ENCODE measurements at places on chromosomes 3 and 15.

DNA sequence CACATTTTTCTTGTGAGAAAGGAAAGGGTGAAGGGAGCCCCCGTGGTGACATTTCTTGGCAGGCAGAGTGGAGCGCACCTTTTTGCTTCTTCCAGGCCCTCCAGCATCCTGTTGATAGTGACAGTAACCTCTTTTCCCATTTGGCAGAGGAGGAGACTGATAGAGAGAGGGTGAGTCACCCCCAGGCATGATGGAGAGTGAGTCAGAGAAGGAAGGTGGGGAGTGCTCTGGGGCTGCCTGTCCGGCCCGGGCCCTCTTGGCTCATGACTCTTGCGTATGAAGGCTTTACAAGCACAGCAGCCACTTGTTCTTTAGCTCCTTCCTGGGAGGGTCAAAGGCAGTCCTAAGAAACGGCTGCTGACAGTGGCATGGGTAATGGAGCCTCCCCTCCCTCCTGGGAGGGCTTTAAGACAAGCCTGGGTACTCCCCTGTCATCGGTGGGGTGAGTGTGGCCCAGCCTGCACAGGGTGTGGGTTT is 16.0 kb downstream of the ANKRD63 start:
- no peak for DNase-seq

GRCh38 chr15:59570315-59570714 is 41.3 kb upstream of the GCNT3 start:
- DNase-seq: no peak

GRCh38 chr3:121852256-121852655 is 17.2 kb downstream of the EAF2 start:
- no peak for DNase-seq

- DNase-seq: no peak
These were observed 64.6 kb upstream of the GALNT15 start for GRCh38 chr3:16109929-16110328.

DNA sequence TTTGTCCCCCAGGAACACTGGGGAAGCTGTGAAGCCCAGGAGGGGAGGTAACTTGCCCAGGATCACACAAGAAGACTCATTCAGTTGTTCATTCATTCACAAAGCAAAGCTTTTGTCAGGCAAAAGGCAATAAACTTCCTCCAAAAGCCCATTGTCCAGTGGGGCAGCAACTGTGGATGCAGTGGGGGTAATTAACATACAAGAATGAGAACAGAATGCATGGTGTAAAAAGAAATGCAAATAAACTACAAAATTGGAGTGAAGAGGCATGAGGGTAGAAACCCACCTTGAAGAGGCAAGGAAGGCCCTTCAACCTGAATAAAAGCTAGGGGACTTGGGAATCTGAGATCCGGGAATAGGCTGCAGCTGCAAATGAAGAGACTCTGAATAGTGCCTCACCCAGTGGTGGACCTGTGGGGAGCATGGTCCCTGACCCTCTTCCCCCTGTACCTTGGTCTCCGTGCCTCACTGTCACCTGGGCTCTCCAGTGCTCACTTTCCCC is 363.6 kb downstream of the CLSTN2 start:
- DNase-seq: no peak

DNA sequence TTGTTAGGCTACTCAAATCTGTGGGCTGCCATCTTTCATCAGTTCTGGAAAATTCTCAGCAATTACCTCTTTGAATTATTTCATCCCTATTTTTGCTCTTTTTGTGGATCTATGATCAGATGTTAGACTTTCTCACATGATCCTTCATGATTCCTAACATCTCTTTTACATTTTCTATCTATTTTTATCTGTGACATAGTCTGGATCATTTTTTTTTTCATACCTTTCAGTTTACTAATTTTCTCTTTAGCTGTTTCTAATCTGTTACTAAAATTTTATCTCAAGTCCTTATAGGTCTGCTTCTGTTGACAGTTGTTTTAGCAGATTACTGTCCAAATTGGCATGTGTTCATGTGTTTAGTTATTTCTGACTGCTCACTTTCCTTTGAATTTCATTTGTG is 42.3 kb upstream of the HDC start:
- DNase-seq: no peak

DNA sequence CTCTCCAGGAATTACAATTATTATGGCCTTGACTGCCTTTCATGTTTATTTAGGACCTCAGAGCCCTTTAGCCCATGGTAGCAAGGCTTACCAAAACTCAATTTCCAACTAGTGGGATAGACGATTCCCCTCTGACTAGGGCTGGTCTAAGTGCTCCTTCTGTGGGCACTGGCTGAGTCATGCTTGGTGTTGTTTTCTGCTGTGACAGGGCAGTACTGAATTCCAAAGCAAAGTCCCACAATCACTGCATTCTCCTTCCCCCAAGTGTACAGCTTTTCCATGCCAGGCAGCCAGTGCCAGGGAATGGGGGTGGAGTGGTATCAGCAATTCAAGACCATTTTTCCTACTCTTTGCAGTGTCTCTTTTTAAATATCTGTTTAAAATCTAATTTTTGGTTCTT is 509.0 kb upstream of the NECTIN3 start:
- DNase-seq: no peak

GRCh38 chr3:182617500-182617899 is 175.8 kb upstream of the ATP11B start:
- no peak for DNase-seq

DNA sequence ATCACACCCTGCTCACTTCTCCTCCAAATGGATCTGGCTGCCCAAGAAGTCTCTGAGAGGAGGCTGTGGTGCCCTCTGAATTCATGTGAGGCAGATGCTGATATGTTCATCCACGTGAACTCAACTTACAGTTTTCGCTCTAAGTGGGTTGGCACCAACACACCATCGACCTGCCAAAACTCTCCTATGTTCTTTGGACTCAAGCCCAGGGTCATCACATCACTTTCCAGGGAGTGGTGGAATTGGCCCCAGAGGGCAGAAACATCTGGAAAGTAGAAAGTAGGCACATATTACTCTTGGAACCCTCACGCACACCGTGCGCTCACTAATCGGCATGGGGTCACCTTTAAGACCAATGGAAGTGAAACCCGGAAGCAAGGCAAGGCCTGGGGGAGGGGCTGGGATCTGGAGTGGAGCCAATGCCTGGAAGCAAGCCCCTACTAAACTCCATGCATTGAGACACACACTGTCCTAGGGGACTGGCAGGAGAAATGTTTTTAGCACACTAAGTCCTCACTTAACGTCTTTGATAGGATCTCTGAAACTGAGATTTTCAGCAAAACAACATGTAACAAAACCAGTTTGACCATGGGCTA is 41.4 kb downstream of the SSUH2 start:
- DNase-seq: peak; percentile 68

GRCh38 chr15:65423976-65424679 is 1.4 kb upstream of the IGDCC4 start:
- DNase-seq: no peak

GRCh38 chr3:180026997-180027396 is 9.7 kb downstream of the PEX5L start:
- DNase-seq: no peak

GRCh38 chr15:78139578-78139977 is 8.3 kb upstream of the CIB2 start:
- DNase-seq: no peak

DNA sequence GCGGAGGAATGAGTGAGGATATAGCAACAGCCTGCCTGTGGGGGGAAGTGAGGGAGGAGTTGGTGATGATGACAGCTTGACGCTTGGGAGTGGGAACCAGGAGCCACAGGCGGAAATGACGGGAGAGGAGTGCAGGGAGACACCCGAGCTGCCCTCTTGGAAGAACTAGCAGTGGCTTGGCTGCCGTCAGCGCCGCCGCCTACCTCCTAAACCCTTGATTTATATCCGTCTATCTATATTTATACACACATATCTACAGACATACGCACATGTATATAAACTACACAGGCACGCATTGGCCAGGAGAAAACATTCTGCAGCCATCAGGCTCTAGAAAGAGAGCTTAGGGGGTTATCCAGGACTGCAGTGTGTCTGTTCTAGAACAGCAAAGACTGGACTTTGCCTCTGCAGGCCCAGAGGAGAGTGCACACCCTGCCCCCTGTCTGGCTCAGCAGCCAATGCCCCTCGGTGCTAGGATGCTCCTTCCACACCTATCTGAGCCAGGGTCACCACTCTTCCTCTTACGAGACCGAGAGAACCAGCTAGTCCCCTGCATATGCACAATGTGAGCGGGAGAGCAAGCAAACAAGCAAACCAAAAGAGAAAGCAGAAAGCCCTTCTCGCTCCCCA is 45.3 kb upstream of the MAGEF1 start:
- DNase-seq: peak; percentile 74

GRCh38 chr3:119637679-119638477 is 22.5 kb downstream of the POPDC2 start:
- DNase-seq: no peak

GRCh38 chr3:46094506-46094905 is 67.2 kb upstream of the XCR1 start:
- DNase-seq: no peak

DNA sequence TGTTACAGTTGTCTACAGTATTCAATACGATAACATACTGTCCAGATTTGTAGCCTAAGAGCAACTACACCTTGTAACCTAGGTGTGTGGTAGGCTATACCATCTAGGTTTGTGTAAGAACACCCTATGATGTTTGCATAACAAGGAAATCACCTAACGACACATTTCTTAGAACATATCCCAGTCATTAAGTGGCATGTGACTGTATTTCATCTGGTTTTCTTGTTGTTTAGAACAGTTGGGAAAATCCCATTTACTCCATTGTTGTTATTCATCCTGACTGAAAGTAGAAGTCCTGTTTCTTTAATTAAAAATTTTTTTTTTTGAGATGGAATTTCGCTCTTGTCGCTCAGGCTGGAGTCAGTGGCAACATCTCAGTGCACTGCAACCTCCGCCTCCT is 31.3 kb downstream of the LRRC28 start:
- DNase-seq: no peak

- no peak for DNase-seq
These were observed 13.9 kb upstream of the SENP2 start for GRCh38 chr3:185572183-185572582.

GRCh38 chr3:94101860-94102259 is 39.0 kb downstream of the NSUN3 start:
- no peak for DNase-seq

DNA sequence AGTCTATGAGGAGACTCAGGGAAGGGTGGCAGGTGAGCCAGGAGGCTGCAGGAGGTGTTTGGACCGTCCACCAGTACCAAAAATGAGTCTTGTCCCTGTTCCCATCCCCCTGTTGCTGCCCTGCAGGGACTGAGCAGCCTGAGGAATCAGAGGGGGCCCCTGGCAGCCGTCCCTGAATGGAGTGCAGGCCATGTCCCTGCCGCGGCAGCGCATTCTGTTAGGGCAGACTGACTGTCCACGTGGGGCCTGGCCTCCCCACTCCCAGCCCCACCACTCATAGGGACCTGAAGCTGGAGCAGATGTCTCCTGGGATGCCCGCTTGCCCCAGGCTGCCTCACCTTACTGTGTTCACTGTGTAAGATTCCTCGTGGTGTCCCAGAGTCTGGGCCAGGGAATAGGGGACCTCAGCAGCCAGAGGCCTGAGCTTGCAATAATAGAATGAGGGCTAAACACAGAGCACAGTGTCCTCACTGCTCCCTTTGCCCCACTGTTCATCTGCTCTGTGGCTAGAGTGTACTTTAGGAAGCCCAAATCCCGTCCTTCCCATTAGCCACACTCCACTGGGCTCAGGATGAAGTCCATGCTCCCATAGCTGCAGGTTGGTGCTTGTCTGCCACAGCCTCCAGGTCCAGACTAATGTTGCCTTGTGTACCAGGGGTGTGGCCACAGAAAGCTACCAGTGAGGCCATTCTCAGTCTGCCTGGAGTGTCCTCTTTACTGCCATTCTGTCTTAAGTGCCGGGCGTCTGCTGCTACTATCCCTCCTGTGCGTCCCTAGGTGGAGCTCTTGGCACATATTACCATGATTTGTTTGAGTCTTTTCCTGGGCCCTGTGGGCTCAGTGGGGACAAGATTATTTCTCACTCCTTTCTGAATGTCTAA is 63.2 kb downstream of the HCN4 start:
- DNase-seq: no peak

DNA sequence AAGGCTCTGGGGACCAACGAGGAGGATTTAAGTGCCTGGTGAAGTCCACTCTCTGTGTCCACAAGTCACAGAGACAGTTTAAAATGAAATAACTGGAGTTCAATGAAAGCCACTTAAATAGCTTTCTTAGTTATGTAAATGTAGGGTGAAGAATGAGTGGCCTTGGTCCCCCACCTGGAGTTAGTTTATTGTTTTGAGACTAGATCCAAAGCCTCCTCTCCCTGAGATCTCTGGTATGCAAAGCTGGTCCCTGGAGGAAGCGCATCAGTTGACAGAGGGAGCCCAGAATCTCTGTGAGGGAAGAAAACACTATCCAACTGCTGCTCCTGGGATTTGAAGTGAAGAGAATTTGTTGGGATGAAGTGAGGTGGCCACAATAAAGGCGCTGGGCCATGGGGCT is 40.5 kb downstream of the EXOG start:
- no peak for DNase-seq

- no peak for DNase-seq
These were observed 52.0 kb downstream of the SUCNR1 start for GRCh38 chr3:151925419-151925818.

GRCh38 chr3:113890256-113890900 is 51.8 kb downstream of the GRAMD1C start:
- no peak for DNase-seq

GRCh38 chr15:55289011-55289745 is 435 bp downstream of the RAB27A start:
- DNase-seq: peak; percentile 44

GRCh38 chr15:57972864-57973263 is 92.6 kb downstream of the ALDH1A2 start:
- DNase-seq: no peak

- DNase-seq: no peak
These were observed 8.9 kb upstream of the RPS27L start for GRCh38 chr15:63166219-63166618.

DNA sequence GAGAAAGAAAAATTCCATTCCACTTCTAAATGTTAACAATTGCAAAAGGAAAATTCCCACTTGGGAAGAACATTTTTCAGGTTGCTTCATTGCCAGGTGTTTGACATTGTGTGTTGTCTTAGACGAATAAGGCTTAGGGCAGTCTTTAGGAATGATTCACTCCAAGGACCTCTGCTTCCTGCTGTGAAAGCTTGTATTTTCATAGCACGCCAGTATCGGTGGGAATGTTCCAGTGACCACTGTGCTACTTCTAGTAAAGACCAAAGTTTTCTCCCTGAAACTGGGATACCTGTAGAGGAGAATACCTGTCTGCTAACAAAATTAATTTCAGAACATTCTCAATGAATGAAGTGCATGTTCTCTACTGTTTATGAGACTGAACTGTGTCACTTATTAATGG is 64.1 kb downstream of the CDIN1 start:
- DNase-seq: no peak

- DNase-seq: peak; percentile 46
These were observed 43.1 kb upstream of the TOPAZ1 start for GRCh38 chr3:44198284-44199269.
